ENCODE measurements at places on chromosomes 12 and 14. TPM values are rescaled to one million over a fixed set of nuclear protein-coding genes. Genes with fewer than 3 reads are reported as not detected.

The CHGA gene
- 0.20 TPM for total RNA-seq

The EML5 gene
- 0.13 TPM for total RNA-seq

DNA sequence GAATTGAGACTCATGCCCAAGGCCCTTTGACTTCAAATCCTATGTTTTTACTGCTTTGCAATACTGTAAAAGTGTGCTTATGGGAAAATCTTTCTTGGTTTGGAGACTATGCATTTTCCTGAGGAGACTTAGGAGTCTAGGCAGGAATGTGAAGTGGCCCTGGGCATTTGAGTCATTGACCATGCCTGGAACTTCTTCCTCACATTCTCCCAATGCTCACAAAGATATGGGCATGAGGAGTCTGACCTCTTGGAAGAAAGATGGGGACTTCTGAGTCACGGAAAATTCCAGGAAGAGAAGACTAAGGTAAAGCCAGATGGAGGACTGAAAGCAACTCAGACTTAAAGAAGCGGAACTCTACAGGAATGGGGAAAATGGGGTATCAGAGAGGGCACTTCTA is 38.2 kb upstream of the ZNF641 start:
- no peak for DNase-seq

DNA sequence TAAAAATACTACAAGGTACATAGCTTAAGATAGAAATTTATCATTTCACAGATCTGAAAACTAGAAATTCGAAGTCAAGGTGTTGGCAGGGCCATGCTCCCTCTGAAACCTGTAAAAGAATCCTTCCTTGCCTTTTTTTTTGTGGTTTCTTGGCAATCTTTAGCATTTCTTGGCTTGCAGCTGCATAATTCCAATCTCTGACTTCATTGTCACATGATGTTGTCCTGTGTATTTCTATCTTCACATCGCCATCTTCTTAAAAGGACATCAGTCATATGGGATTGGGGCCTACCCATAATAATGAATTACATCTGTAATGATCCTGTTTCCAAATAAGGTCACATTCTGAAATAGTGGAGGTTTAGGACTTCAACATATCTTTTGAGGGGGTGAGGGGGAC is 250.4 kb downstream of the TMTC2 start:
- no peak for DNase-seq

DNA sequence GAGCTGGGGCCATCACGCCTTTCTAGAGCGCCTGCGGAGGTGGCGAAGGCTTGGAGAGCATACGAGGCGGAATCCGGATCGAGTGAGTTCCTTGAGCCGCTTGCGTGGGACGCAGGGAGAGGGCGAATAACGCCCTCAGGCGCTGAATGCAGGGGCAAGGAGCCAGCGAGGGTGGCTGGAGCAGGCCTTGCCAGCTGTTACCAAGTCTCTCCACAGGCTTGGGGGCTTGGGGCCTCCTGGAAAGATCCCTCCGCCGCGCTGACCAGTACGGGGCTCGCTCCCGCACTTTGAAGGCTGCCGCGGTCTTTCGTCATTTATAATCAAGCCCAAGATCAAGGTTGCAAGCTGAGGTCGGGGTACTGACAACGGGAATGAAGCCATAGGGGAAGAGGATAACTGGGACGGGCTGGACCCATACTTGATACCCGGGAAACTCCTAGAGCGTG is 1.2 kb downstream of the FLRT2 start:
- DNase-seq, result no peak

GRCh38 chr12:126139355-126139754 is 1074.1 kb downstream of the AACS start:
- DNase-seq, result no peak

GRCh38 chr12:72075891-72076557 is 137.4 kb downstream of the TPH2 start:
- DNase-seq, result no peak
